ENCODE measurements at places on chromosomes 7 and 10. TPM values are rescaled to one million over a fixed set of nuclear protein-coding genes. Genes with fewer than 3 reads are reported as not detected.

- no peak for DNase-seq
Observed at GRCh38 chr7:107995184-107996071, 7.5 kb downstream of the LAMB1 start.

- no peak for DNase-seq
Observed at GRCh38 chr7:85175217-85175616, 11.6 kb downstream of the SEMA3D start.

DNA sequence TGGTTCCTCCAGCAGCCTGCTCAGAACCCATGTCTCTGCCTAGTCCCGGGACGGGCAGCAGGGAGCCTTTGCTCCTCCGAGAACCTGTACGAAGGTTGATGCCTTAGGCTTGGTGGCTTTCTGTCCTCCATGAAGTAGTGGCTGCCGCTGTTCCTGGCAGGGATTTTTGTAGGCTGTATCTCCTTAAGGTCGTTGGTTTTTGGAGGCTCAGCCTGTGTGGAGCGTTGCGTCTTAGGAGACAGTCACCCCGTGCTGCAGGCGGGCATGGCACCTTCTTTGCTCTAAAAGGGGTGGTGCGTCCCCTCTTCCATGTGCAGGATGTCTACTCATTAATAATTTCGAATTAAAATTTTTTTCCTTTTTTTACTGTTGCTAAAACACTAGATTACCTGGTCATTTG lies 92.5 kb downstream of the TRRAP start:
- no peak for DNase-seq

DNA sequence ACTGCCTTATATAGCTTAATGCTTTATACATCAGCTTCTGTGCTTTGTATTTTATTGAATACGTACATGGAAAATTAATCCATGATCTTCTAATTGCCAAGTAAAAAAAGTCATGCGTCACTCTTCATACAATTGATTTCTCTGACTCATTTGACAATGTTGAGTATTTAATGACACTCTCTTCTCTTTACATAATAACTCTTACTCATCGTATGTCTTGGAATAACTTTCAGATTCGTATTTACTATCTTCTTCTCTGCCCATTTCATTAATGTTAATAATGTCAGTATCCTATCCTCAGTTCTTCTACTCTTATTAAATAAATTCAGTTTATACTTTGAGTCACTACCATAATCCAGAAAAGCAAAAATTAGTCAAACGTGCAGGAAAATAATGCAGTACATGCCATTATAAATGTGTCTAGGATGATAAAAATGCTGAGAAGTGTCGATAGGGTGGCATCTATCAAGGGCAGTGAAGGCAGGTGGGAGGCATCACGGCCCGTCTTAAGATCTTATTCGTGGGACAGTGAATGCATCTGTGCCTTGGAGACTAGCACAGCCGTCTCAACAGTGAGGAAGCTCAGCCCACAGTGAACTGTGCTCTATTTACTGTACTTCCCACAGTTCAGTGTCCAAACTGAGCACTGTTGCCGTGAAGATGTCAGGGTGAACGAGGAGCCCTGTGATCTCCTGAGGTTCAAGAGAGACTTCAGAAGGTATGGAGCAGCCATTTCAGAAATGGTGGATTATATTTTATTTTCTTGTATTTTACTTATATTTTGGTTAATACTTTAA lies 39.8 kb upstream of the AKR1E2 start:
- DNase-seq, result no peak

DNA sequence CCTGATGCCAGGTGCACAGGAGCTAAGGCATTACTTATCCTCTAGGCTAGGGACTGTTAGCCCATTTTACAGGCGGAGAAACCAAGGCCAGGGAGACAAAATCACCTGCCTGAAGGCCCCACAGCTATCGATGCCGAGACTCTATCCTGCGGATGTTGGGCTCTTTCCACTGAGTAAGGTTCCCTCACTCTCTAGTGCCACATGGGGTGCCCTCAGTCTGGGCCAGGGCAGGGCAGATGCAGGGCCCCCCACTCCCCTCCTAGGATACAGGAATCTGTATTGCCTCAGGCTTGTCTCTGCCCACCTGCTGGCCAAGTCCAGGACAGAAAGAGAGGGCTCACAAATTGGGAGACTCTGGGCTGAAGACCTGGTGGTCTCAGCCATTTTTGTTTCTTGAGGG lies 45.7 kb downstream of the UNC5B start:
- DNase-seq, result no peak

PARG gene
- 25.3 TPM for total RNA-seq
